ENCODE measurements at places on chromosomes 4 and X. TPM values are rescaled to one million over a fixed set of nuclear protein-coding genes. Genes with fewer than 3 reads are reported as not detected.

DNA sequence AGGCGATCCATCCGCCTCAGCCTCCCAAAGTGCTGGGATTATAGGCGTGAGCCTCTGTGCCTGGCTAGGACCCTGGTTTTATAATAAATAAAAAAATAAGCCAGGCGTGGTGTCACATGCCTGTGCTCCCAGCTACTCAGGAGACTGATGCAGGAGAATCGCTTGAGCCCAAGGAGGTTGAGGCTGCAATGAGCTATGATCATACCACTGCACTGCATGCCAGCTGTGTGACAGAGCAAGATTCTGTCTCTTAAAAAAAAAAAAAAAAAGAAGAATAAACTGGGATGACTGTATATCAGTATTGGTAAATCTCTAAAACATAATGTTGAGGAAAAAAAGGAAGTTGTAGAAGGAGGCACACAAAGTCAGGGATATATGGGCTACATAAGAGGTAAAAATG lies 45.7 kb upstream of the SLC34A2 start:
- DNase-seq: no peak

GRCh38 chrX:15430584-15430983 lies 46.4 kb upstream of the VEGFD start:
- DNase-seq: no peak

- no peak for DNase-seq
These were observed 513 bp downstream of the NHSL2 start for GRCh38 chrX:71910986-71911730.

The NAA10 gene
- total RNA-seq: 21.6 TPM

DNA sequence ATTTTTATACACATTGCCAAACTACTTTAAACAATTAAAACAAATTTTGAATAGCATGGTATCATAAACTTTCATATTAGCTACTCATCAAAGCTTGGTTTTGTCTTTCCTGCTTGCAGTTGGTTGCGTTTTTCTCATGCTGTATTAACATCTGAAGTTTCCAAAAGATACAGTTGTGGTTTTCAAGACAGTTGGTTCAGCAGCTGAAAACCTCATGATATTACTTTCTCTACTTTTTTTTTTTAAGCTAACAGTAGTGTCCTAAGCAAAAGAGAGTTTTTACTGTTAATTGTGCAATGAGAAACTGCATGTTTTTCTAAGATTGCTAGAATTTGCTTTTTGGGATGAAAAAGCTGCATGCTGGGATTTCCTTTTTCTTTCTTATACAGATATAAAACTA lies 15.2 kb downstream of the RUFY3 start:
- DNase-seq: no peak

GRCh38 chrX:72201836-72202536 lies 20.4 kb downstream of the PIN4 start:
- DNase-seq: no peak

DNA sequence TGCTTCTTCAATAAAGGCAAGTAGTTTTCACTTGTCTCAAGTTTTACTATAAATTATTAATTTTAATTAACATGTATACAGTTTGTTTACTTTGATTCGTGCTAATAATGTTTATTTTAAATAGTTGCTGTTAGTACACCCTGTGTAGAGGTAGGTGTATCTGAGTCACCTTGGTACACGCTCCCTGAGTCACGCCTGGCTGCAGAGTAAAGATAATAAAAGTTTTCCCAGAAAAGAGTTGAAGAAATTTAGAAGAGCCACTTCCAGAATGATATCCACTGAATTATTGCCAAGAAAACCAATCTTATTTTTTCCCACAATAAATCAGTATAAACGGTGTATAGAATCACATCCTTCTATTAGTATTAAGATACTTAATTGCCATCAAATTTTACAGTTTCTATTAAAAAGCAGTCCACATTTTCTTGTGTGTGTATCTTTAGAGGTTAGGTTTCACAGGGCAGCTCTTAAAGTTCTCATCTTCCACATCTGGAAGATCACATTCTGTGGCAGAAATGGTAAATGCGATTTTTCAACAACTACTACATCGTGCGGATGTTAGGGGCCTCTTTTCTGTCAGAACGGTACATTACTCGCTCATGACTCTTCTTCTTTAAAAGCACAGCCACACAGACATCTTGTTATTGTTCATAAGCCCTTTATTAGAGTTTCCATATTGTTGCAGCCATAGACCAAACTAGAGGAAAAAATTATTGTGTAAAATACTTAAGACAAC lies 55.4 kb downstream of the HADH start:
- no peak for DNase-seq

DNA sequence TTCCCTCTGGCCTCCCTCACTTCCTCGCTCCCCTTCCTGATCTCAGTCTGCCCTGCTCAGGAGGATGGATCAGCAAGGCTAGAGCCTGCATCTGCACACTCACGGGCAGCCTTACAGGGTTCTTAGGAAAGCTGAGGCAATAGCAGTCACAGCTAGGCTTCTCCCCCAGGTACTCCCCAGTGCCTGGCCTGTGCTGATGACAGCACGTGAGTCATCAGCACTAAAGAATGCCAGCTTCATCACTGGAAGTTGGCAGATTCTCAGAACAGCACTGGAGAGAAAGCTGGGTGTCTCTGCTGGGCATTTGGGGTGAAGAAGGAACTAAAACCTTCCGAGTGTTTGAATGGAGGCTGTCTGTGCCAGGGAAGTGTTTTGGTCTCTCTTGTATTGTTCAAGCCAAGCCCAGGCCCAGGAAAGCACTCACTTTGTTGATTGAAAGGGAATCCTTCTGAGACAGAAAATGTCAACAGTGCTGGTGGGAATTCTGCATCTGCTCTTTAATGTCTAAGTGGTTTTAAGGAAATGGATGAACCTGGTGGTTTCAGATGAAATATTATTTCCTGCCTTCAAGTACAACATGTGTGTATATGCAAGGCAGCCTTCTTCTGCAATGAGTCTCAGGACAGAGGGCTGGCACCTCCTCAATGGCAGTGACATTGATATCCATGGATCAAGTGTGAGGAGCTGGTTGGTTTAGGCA lies 73.0 kb upstream of the SCOC start:
- no peak for DNase-seq

DNA sequence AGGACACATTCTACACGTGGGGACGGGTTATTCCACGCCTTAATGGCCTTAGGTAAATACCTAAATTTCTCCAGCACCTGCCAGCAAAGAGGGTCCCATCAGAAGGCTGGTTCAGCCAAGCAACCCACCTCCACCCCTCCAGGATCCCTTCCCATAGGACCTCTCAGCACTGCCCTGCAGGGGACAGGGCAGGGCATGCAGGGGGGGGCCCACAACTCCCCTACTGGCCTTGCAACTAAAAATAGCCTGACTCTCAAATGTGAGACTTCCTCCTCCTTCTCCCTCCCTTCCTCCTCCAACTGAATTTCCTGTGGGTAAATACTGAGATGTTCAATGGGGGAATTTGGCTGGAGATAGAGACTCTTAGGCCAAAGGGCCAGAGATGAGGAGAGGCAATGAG lies 6.3 kb downstream of the LAS1L start:
- no peak for DNase-seq

The ENOX2 gene
- total RNA-seq: 3.3 TPM

Measured in frontal cortex (tissue), 4 donors.